NCI-H69 (cell line): ENCODE measurements at places on chromosomes 12 and 14.

DNA sequence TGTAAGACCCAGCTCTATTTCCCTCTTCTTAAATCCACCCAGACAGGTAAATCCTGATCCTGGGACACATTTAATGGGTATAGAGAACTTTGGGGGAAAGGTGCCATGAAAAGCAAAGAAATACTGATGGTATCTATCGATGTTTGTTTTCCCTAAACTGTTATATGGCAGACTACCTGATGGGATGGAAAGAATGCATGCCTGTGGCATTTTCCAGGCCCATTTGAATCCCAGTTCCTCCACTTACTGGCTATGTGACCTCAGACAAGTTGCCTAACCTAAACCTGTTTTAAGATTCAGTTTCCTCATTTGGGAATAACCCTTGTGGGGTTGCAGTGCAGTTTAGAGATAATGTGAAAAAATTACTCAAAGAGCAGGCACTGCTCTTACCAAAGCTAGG lies 404.5 kb downstream of the FUT8 start:
- no peak for DNase-seq

- no peak for DNase-seq
Measured at GRCh38 chr12:89436062-89436461, 83.8 kb upstream of the DUSP6 start.

GRCh38 chr12:113222730-113223531 lies 1.7 kb downstream of the TPCN1 start:
- DNase-seq, result peak; percentile 97

DNA sequence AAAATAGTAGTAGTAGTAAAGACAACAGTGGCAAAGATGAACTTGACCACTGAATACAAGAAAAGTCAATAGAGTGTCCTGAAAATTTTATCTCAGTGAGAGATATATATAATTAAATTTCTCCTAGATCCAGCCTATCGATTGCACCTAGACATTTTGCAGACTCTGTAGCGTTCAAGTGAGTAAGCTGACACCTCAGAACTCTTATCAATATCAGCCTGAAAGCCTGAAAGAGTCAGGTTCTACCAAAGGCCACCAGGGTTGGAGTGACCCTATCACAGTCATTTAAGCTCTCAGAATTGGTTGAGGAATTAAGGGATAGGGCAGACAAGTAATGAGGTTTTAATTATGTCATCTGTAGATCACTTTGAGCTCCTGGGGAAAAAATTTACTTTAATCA lies 174.6 kb downstream of the SRGAP1 start:
- DNase-seq, result no peak

DNA sequence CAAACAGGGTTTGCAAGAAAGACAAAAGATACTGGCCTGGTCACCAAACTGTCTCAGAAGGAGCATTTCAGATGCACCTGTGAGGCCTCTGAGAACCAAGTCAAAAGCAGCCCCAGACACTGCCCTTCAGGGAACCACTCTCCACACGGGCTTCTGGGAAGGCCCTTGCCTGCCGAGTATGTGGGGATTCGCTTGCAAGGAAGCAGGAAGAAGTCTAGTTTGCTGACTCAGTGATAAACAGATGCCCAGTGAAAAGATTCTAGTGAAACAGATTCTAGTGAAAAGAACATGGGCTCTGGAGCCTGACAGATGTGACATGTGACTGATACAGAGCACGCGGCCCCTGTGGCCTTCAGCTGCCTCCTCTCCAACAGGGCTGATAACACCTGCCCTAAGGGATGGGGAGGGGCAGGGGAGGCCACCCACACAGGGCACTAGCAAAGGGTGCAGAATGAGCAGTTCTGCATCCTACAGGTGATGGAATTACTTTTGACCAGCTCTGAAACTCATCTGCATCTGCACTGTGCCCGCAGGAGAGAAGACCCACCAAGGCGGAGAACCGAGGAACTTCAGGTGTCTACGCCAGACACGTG lies 19.1 kb downstream of the AMN start:
- no peak for DNase-seq

- DNase-seq, result peak; percentile 79
Measured at GRCh38 chr12:55619354-55620138, 17.1 kb upstream of the OR10P1 start.

GRCh38 chr14:89190765-89191513 lies 226.1 kb downstream of the FOXN3 start:
- DNase-seq, result peak; percentile 100

DNA sequence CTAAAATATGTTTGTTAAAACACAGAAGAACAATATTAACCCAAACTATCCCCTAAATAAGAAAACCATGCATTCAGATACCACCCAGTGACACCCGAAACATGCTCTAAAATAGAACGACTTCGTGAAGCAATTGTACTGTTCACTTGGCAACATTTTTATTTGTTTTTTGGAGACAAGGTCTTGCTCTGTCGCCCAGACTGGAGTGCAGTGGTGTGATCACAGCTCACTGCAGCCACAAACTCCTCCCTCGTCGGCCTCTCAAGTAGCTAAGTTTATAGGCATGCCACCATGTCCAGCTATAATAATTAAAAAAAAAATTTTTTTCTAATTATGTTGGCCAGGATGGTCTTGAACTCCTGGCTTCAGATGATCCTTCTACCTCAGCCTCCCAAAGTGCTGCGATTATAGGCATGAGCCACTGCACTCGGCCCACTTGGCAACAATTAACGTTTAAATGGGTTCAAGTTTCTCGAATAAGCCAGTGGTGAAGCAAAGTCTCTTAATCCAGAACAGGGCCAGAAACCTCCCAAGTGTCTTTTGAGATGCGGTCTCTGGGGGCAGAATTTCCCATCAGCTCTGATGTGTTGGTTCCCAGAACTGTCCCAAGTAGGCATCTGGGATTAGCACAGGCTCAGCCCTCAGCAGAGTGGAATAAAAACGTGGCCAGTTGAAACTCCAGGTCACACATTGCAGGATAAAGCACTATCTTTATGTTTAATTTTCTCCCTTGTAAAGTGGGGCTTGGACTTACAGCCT lies 74.5 kb downstream of the TMCC3 start:
- no peak for DNase-seq

GRCh38 chr12:24398605-24399004 lies 449.1 kb upstream of the SOX5 start:
- DNase-seq, result no peak

- DNase-seq, result no peak
Measured at GRCh38 chr12:116948298-116948697, 37.5 kb downstream of the FBXW8 start.

DNA sequence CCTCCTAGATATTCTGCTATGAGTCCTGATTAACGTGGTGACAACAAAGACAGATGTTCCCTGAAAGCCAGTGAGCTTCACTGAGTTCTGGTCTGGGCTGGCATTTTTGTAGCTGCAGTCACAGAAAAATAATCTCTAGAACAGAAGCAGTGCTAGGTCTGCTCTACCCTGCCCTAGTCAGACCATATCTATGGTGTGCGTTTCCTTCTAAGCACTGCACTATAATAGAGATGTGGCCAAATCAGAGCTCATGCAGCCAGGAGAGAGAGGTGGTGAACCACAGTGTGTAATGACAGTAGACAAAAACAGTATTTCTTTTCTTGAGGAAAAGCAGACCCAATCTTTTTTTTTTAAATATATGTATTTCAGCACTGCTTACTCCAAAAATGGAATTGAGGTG lies 76.3 kb downstream of the CMAS start:
- no peak for DNase-seq

DNA sequence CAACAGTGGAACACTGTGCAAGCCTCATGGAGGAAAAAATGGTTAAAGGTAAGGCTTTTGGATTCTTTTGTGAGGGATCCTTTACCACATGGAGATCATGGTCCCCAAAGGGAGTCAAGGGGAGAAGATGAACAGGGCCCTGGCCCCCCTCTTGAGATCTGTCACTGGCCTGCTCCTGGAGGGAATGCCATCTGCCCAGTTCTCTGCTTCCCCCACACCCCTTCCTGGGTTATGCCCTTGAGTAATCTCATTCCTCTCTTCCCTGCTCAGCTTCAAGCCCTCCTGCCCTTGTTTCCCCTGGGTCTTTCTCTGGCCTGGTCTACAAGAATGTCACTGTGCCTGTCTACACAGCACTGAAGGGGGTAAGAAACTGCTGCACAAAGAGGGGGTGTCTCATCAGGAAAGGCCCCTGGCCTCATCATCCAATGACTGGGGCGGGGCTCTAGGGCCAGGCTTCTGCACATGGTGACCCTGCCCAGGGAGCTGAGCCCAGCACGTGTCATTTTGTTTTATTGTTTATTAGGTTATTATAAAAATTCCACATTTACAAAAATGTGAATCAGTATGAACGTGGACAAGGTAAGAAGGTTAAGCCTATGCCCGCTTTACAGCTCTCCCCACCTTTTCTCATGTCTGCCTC lies 30.3 kb downstream of the PIGH start:
- DNase-seq, result no peak

DNA sequence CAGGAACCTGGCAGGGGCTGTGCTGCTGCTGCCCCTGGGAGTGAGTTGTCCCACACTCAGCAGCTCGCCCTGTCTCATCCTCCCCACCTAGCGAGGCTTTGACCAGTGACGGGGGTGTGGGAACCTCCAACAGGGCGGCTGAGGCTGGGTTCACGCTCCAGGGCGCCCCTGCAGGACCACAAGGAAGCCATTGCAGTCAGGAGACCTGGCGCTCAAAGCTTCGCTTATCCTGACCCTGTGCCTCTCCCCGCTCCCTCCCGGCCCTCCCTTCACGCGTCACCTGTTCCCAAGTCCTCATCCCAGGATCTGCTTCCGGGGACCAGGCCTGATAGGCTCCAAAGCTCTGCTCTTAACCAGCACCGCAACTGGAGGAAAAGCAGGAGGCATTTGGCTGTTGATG lies 272.0 kb upstream of the SFSWAP start:
- no peak for DNase-seq

DNA sequence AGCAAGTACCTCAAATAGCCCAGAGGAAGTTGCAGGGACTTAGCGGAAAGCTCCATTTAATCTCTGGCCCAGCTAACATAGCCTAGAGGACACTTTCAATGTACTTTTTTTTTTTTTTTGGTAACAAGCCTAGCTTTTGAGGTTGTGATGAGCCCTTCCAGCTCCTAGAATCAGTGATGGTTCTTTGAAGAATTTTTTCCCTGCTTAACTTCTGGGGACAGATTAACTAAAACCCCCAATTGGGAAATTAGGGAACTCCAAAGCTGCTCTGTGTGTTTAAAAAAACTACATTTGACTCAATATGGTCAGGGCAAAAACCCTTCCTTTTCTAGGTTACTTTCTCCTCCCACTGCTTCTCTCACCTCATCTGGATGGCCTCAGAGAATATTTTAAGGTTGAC lies 23.9 kb upstream of the ITGA5 start:
- DNase-seq, result no peak

GRCh38 chr14:66421990-66422946 lies 63.9 kb upstream of the CCDC196 start:
- no peak for DNase-seq

- DNase-seq, result peak; percentile 78
Measured at GRCh38 chr14:68977718-68978171, 1.4 kb downstream of the ACTN1 start.

DNA sequence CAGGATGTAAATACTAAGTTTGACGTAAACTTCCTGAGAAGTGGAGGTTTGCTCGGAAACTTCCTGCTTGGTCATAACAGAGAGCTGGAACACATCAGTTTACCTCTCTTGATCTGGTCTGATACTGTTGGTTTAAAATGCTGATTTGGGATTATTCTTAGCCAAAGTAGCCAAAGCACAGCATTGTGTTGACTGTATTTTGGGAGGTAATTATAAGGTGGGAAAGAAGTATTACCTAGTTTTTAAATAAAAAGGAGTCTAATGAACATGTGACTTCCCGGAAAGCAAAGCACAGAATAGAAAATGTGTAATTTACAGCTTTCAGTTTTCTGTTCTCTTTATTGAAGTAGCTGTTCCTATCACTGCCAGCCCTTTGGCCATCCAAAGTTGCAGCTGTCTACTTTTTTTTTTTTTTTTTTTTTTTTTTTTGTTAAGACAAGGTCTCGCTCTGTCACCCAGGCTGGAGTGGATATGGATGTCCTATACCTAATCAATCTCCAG lies 52.2 kb upstream of the SRP54 start:
- no peak for DNase-seq

DNA sequence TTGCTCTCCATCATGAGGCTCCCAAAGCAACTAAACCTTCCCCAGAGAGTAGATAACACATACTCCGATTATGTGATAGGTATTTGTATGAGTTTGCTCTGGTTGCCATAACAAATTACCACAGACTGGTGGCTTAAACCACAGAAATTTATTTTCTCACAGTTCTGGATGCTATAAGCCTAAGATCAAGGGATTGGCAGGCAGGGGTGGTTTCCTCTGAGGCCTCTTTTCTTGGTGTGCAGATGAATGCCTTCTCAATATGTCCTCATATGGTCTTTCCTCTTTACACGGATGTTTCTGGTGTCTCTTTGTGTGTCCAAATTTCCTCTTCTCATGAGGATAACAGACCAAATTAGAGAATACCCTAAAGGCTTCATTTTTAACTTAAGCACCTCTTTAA lies 285.8 kb upstream of the GRIP1 start:
- DNase-seq, result no peak

DNA sequence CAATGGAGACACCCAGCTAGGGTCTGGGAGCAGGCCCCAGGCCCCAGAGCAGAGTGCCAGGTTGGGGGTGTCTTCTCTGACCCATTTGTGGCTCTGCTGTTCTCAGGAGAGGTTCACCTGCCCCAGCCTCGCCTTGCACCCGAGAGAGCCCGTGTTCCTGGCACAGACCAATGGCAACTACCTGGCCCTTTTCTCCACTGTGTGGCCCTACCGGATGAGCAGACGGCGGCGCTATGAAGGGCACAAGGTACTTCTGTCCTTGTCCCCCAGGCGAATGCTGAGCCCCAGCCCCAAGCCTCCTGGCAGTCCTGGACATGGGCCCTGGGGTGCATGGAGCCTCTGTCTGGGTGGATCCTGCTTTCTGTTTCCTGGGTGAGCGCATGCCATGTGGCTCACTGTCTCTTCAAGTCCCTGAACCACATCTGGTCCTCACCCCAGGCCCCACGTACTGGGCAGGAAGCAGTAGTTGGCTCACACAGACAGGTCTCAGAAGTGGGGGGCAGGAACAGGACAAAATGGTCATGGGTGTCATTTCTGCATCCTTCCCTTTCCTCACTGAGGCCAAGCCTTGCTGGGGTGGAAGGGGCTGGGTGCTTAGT lies 58.2 kb downstream of the BEGAIN start:
- no peak for DNase-seq

DNA sequence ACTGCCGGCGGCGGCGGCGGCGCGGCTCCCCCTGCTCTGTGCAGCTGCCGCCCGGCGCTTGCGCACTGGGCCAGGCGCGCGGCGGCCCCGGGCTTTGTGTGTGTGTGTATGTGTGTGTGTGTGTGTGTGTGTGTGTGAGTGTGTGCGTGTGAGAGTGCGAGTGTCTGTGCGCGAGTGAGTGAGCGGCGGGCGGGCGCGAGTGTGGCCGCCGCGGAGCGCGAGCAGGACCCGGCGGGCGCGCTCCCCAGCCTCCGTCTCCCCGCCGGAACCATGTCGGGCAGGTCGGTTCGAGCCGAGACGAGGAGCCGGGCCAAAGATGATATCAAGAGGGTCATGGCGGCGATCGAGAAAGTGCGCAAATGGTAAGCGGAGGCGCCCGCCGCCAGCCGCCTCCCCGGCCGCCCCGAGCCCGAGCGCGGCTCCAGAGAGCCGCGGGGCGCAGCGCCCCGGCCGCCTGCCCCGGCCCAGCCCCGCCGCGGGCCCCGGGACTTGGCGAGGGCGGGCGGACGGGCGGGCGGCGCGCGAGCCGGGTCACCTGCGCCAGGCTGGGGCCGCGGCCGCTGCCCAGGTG lies at the start of gene BCL7A:
BCL7A (plus strand) TSS at position 63 of the 571 bp plus-strand sequence; CDS start at position 271, 208 bp downstream.
- DNase-seq, result peak; percentile 93
